ENCODE measurements at places on chromosomes 5 and 9.

DNA sequence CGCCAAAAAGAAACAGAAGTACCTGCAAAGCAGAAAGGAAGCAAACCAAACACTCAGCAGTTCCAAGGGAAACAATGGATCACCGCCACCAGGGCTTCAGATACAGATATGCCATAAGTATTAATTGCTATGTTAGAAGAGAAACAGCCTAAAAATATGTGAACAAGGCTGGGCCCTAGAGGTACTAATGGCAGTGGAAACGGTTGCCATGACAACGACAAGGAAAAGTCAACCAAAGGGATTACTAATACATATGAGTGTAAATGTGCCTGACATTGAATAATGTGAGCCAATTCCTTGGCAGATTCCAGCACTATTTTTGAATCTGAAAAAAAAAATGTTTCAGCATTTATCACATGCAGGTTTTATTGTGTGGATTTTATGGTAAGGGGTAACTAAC lies 75.0 kb downstream of the CAVIN4 start:
- peak; percentile 21 for DNase-seq

- DNase-seq, result no peak
These were observed 16.8 kb upstream of the PHF19 start for GRCh38 chr9:120893611-120894307.

DNA sequence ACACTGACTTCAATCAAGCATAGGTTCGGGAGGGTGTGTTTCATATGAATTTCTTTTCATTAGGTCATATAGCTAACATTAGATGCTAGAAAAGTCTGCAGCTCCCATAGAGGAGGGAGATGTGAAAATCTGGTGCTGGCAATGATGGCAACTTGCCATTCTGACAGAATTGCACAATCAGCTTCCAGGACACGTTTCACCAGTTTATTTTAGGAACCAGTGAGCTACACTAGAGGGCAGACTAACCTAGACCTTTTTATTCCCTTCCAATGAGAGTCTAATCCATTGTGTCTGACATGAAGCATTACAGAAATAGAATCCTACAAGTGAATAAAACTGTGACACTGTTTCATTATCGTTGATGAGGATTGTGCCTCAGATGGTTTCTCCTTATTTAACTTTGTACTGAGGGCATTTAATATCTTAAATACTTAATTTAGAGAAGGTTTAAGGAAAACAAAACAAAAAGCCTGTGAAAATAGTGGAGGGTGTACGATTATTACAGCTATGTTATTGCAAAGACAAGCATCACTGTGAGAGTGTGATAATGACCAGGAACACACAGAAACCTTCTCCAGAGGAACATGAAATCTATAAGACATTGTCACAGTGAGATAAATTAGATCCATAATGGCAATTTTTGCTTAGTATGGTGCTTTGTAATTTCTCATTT lies 363.3 kb upstream of the RPS23 start:
- DNase-seq, result peak; percentile 56

DNA sequence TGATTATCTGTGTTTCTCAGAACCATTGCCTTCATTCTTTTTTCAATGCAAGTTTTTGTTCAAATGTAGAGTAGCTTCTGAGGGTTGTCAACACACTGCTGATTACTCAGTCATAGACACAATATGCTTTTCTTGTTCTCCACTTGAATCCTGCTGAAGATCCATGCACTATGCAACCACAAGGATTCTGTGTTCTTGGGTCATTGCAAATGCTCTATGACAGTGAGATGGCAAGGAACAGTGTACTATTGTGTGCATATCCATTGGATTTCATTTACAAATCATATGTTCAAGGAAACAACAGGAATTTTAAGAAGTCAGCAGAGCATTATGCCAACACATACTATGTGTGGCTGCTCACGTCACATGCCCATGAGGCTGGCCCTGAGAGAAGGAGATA lies 1590.2 kb downstream of the EFNA5 start:
- no peak for DNase-seq

DNA sequence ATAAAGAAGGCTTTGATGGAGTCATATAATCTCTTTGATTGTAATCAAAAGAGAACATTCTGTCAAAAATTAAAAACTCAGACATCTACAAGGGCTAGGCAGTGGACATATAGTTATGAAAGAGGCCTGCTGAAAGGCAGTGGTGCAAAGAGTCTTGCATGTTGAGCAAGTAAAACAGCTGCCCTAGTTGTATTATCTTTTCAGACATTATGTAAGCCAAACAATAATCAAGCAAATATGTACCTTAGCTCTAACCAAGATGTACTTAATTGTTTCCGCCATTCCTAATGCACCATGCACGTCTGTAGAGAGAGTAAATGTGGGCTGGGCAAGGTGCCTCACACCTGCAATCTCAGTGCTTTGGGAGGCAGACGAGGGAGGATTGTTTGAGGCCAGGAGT lies 14.3 kb downstream of the GAPT start:
- no peak for DNase-seq

DNA sequence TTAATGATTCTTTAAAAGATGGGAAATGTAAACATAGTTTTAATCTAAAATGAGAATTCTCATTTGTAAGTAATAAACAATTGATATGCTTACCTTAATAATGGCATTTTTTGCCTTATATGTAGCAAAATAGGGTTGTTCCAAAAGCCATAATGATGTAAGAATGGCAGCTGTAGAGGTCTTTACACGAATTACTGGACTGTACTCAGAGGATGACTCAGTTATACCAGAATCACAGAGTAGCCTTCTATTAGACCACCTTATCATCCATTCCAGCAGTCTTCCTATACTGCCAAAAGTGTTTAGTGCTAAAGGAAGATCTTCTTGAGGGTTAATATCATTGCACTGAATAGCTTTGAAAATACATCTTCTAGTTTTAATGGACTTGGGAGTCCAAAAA lies 66.5 kb downstream of the CPLANE1 start:
- DNase-seq, result no peak

DNA sequence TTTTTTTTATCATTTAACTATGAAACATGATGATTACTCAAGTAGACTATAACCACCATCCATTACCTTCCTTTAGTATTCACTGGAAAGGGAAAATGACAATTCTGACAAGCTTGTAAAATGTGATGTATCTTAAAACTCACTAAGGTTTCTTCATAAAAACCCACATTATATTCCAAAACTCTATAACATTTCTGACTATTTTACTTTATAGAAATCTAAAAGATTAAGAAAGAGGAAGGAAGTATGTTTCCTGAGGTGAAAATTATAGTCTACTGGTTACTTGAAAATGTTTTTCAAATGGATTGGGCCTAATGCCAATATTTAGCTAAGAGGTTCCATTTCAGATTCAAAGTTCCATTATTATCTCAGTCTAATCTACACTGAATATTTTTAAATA lies 1982.2 kb upstream of the C9orf72 start:
- DNase-seq, result no peak

DNA sequence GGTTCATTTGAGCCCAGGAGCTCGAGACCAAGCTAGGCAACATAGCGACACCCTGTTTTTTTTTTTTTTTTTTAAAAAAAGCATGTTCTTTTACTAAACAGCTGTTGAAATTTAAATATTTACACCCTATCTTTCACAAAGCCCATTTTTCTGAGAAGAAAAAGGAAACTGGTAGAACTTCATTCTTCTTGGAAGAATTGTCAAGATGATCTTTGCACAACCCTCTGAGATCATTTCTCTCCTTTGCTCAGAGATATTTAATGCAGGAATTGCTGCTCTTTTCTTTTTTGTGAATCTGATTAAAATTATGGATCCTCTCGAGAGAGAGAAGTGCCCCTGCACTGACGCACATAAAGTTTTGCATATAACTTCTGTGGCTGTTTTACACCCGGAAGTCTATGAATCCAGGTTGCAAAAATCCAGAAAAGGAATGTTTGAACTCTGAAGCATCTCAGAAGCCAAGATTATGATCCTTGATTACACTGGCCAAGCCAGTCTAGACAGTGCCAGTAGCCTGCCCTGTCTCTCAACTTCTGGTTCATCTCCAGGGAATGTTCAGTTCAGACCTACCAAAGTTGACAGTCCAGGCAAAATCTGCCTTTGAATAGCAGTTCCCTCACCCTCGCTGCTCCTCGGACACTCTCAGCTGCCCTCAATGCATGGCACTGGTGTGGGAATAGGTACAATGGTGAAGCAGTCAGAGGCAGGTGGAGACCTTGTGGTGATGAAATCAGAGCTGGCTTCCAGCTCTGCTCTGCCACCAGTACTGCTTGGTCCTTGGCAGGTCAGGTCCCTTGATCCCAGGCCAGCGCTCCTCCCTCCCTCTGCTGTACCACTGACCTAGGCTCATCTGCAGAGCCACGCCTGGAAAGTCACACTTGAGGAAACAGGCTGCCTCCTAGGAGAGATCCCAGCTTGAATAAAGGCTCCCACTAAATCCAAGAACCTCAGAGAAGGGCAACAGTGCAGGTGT lies 13.3 kb upstream of the SLC31A2 start:
- no peak for DNase-seq

GRCh38 chr5:74042959-74043358 lies 417.0 kb downstream of the ARHGEF28 start:
- DNase-seq, result peak; percentile 60
